Activated B cell treated with CpG ODN at 0.5 μM for 24 hours (primary cell): ENCODE measurements at places on chromosomes 2 and 18.
A peak's percentile ranks its signal among the peaks of the same experiment; 100 is the strongest.

GRCh38 chr2:9095690-9096089 lies 92.2 kb upstream of the MBOAT2 start:
- DNase-seq = no peak

DNA sequence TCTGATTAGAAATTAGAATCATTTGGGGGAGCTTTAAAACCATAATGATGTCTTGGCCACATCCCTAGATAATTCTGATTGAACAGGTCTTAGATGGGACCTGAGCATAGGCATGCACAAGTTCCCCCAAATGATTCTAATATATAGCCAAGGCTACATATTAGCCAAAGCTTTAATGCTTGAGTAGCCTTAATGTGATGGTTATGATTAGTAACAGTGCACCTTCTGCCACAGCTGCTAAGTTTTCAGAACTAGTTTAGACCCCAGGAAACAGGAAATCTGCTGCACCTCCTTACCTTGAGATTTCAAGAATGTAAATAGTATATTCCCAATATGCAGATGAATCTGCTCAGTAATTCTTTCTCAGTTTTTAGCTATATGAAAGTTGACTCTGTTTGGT lies 119.8 kb downstream of the PTPN4 start:
- DNase-seq = no peak

DNA sequence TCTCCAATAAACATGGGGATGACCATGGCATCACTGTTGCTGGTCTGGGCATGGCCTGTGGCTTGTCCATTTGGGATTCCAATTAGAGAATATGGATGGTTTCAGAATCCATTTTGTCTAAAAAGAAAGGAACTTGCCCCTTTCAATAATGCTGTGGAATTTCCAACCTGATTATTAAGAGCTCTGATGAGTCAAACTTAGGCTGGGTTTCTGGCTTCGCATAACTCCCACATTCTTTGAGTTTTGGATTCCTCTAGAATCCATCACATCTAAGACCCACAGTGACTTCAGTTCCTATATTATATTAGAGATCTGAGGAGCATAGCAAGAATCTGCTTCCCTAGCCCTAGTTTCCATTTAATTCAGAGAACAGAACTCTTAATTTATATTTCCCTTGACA lies 531.5 kb downstream of the TNS1 start:
- no peak for DNase-seq

DNA sequence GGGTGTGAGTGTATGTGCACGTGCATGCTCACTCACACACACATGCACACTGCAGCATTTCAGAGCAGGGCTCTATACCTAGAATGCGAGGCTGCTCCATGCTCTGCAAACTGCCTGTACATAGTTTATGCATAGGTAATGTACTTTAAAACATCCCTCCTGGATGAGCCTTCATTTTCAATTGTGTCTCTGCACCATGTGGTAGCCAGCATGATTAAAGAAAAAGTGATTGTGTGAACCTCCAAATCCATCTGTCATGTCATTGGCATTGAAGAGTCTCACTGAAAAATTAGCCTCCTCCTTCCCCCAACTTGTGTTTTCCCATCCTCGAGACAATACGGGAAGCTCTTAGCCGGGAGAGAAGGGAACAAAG lies 120.9 kb upstream of the SPATS2L start:
- DNase-seq = no peak

GRCh38 chr18:10771053-10771709 lies 245.4 kb downstream of the NAPG start:
- DNase-seq = no peak

DNA sequence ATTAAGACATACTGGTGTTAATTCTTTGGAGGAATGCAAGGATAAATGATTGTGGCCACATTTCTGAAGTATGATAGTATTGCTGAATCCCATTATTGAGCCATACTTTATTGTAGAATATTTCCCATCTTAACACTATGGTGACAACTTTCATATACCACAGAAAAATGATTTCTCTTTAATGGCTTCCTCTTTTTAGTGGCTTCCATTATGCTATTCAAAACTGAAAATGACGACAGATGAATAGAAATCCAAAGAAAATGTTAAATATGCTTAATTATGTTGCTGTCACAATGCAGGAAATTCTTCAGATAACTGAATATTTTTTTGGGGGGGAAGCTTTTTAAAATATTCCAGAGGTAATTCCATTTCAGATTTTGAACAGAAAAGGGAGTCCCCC lies 88.9 kb upstream of the TMEM200C start:
- no peak for DNase-seq

DNA sequence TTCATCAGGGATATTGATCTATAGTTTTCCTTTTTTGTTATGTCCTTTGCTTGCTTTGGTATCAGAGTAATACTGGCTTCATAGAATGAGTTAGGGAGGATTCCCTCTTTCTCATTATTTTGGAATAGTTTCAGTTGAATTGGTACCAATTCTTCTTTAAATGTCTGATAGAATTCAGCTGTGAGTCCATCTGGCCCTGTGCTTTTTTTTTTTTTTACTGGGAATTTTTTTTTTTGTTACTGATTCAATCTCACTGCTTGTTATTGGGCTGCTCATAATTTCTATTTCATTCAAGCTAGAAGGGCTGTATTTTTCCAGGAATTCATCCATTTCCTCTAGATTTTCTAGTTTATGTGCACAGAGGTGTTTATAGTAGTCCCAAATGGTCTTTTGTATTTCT lies 103.9 kb downstream of the RND3 start:
- no peak for DNase-seq

- no peak for DNase-seq
Measured at GRCh38 chr2:84766791-84767190, 114.1 kb downstream of the TRABD2A start.

- no peak for DNase-seq
Measured at GRCh38 chr2:218476676-218477075, 57.8 kb downstream of the VIL1 start.

GRCh38 chr2:190858817-190859216 lies 21.8 kb upstream of the GLS start:
- DNase-seq = no peak

DNA sequence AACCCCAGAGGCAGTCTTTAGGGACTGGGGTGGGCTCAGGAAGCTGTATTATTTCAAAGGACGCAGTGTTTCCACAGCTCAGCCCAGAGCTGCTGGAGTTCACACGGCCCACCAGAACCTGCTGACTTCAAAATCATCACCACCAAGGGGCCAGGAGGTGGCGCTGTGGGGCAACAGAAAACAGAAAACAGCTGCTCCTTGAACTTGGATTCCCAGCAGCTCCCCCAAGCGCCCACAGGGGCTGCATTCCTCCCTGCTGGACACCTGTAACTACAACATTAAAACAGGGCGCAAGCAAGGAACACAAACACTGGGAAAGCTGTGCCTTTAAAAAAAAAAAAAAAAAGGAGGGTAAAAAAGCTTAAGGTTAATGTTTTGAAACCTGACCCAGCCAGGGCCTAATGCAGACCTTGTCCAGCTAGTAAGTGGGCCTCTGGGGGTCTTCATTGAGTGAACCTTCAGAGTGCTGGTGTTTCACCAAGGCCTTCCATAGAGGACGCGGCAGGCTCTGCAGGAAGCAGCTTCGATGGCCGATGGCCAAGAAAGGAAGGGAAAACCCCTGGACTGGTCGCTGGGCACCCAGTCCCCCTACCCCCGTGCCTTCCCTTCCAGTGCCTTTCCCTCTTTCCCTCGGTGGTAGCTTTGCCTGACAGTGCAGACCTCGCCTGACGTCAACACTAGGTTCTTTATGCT lies 25.9 kb downstream of the MLPH start:
- DNase-seq = peak; percentile 58

DNA sequence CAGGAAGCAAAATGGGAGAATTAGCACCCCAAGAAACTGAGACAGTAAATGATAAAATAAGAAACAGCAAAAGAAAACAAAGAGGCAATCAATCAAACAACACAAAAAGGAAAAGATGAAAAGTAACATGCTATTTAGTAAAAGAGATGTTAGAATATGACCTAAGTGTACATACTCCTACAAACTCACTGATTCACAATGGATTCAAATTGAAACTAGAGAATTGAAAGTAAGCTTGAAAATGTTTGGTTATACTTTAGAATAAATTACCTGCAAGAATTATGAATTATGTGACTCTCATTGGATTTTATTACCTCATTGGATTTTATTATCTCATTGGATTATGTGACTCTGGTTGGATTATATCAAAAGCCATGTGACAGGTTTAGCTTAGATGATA lies 22.8 kb upstream of the CCNYL1 start:
- no peak for DNase-seq

GRCh38 chr2:216583606-216584005 lies 49.6 kb upstream of the IGFBP2 start:
- no peak for DNase-seq

- DNase-seq = no peak
Measured at GRCh38 chr18:42536442-42536841, 579.0 kb downstream of the RIT2 start.

DNA sequence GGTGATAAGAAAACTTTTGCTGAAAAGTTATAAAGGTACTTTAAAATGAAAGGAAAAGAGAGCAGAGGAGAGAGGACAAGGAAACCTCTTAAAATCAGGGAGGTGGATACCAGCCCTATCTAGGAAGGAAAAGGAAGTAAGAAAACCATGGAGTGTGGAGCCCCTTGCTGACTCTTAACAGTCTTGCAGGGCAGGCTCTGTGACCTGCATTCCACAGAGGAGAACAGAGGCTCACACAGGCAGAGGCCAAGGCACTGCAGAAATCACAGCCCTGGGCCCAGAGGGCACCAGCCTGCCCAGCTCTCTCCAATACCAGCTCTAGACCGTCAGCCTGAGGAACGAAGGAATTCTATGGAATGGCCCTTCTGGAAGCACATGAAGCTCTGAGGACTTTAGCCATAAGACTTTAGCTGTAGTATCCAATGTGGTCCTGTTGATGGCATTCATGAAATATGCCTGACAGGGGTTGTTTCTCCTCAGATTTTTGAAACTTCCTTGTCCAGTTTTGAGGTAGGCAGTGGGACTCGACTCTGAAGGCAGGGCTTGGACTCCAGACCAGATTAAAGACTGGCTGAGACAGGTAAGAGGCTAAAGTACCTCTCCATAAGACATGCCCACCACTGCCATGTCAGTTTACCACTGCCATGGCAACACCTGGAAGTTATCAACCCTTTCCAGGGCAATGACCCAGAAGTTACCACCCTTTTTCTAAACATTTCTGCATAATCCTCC lies 216.3 kb downstream of the ANAPC1 start:
- no peak for DNase-seq

DNA sequence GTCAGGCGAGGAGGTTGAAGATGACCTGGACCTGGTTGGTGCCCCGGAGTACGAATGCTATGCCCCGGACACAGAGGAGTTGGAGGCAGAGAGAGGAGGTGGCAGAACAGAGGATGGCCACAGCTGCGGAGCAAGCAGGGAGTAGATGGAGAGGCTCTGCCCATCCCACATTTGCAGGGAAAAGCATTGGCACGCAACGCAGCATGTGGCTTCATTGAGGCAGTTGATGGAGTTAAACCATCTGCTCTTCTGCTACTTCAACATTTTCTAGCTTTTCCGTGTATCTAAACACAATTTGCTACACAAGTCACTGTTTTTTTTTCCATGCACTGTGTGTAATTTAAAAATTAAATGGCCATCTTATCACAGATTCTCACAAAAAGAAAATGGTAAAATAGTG lies 11.8 kb downstream of the RBFA start:
- no peak for DNase-seq

GRCh38 chr2:46058140-46058539 lies 239.1 kb upstream of the EPAS1 start:
- no peak for DNase-seq
